ENCODE measurements at places on chromosomes 16 and 17. TPM values are rescaled to one million over a fixed set of nuclear protein-coding genes. Genes with fewer than 3 reads are reported as not detected.

GRCh38 chr16:963913-964312 lies 6.9 kb downstream of the LMF1 start:
- DNase-seq, result peak; percentile 31

GRCh38 chr17:19830061-19830460 lies 37.7 kb downstream of the ULK2 start:
- no peak for DNase-seq

DNA sequence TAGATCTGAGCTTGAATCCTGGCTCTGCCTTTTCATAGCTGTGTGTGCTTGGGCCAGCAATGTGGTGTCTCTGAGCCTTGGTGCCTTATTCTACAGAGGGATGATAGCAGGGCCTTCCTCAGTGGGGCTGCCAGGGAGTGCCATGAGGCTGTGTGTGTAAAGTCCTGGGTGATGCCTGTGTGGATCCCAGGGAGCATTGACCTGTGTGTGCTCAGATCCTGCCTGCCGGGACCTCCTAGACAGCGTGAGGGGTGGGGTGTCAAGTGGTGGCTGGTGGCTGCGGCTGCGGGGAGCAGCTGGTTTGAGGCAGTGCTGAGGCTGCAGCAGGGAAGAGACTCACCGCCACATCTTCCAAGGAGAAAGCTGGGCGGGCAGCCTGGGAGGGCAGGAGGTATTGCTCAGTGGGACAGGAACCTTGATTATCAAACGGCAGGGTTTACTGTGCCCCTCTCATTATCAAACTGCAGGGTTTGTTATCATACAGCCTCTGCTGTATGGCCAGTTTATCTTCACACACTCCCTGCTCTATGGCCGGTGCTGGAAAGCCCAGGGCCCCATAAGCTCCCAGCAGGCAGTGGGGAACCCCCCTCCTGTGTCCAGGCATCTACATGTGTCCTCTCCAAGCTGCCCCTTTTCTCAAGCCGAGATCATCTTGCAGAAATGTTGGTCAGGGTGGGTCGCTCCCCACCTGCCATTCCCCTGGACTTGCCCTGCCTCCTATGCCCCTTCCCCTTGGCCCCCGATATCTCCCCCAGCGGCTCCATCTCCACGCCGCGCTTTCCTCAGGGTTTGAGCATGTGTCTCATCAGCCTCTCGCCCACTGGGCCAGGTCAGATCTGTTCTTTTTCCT lies 3.1 kb upstream of the ADCY7 start:
- no peak for DNase-seq

GRCh38 chr17:65626451-65626850 lies 65.0 kb upstream of the AXIN2 start:
- no peak for DNase-seq

DNA sequence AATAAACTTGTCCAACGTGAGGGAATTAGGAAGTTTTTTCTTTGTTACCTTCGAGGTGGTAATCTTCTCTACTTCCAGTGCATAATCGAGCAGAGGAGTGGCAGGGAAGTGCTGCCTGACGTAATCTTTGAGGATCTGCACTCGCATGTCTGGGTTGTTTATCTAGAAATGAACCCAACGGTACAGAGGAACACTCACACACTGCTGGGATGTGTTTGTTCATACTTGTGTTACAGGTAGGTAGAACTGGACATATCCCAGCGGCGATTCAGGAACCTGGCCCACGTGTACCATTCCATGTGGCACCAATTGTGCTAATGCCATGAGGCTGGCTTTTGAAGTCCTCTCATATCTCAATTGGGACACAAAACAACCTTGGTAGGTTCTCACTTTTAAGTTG lies 4.2 kb upstream of the KLHL11 start:
- DNase-seq, result no peak

The ALDOC gene
- 147 TPM for total RNA-seq

GRCh38 chr16:85195900-85196772 lies 83.9 kb upstream of the CIBAR2 start:
- DNase-seq, result no peak

DNA sequence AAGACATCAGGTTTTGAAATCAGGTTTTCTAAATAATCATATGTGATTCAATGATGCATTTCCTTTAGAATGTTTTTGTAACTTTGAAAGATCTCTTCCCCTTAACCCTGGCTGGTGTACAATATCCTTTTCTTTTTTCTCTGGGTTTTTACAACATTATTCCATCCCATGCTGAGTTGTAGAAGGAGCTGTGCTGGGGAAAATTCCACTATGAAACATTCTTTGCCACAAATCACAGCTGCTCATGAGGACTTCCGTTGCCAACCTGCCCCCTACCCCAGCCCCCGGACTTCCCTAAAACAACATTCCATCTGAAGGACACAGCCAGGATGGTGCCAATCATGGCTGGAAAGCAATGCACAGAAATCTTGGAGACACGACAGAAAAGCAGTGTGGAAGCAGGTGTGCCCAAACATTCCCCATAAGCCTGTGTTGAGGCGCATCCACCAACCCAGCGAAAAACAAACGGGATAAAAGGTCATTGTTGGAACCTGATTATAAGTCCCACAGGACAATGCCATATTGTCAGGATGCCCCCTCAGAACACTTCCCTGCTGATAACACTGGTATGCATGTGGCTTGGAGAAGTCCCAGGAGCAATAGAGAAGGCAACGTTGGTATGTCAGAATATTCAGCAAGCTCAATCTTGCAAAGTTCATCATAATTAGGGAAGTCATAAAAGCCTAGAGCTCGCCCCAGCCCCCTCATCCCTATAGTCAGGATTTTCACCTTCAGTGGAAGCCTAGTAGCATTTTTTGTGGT lies 475.0 kb downstream of the HS3ST3B1 start:
- DNase-seq, result no peak

The C1QTNF8 gene
- total RNA-seq, result not detected

GRCh38 chr16:55242667-55243066 lies 81.3 kb upstream of the IRX6 start:
- no peak for DNase-seq

GRCh38 chr16:11377154-11377553 lies 31.9 kb downstream of the RMI2 start:
- no peak for DNase-seq

The KRT24 gene
- not detected for total RNA-seq

The ACD gene
- 43.5 TPM for total RNA-seq

- no peak for DNase-seq
These were observed 138.9 kb downstream of the SEC14L1 start for GRCh38 chr17:77279448-77280303.

The TPSB2 gene
- not detected for total RNA-seq

Data from activated CD4-positive, alpha-beta memory T cell treated with anti-CD3 and anti-CD28 coated beads, Interleukin-2, amount 10 ng/mL, durations not matched to agents 7 days and 5 days (primary cell).